HEK293T (cell line): ENCODE measurements at places on chromosomes 4 and X.

DNA sequence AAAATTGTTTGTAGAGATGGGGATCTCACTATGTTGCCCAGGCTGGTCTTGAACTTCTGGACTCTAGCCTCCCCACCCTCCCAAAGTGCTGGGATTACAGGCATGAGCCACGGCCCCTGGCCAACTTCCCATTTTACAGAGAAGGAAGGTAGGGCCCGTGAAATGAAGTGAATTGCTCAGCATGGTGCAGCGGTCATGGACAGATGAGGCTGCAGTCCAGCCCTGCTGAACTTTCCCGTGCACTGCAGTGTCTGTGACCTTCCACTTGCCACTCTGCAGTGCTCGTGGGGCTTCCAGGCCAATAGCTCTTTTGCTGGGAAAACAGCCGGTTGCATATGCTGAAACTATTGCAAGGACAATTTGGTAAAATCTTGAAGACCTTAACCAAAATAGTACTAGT, 454.4 kb upstream of the FAT1 start:
- no peak for DNase-seq

DNA sequence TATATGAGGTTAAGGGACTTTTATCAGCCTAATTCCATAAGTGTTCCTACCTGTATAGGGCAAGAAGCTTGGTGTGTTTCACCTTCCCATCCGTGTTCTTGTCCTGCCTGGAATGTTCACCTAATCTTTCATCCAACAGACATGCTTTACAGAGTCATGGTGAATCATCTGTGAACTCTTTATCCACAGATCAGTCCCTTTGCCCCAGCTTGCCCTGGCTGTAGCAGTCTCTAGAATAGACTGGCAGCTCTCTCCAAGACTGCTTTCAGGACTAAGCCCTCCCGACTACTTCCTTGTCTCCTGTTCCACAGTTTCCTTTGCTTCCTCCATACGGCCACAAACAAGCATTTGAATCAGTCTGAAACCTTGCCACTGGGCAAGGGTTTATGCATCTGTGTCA, 177.9 kb upstream of the IL15 start:
- DNase-seq, result no peak

DNA sequence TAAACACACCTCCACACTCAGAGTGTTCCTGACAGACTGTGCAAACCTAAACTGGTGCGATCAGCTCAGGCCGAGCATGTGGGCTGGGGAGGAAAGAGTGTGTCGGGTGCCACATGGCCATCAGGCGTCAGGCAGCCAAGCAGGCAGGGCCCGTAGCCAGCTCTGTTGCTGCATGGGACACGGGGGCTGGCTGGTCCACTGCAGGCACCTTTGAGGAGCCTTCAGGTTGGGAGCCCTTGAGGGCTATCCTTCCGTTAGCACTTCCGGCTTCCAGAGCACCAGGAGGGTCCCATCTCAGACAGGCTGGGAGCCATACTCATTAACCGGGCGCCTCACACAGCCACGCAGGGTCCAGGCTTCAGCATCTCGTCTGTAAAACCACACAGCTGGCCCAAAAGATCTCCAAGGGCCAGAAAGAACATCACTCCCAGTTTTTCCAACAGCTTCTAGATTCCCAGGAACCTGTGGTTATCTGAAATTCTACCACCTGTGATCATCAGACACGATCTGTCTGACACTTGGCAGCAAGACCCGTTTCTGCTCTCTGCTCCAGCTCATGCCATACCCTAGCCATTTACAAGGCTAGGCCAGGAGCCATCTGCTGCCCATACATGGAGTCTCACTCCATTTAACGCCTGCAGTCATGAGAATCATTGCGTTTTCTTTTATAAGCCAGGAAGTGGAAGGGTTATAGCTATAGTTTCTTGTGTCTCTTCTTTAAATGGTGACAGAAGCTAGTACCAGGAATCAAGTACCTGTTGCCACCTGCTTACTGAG, 87.5 kb downstream of the NSUN7 start:
- DNase-seq, result no peak

DNA sequence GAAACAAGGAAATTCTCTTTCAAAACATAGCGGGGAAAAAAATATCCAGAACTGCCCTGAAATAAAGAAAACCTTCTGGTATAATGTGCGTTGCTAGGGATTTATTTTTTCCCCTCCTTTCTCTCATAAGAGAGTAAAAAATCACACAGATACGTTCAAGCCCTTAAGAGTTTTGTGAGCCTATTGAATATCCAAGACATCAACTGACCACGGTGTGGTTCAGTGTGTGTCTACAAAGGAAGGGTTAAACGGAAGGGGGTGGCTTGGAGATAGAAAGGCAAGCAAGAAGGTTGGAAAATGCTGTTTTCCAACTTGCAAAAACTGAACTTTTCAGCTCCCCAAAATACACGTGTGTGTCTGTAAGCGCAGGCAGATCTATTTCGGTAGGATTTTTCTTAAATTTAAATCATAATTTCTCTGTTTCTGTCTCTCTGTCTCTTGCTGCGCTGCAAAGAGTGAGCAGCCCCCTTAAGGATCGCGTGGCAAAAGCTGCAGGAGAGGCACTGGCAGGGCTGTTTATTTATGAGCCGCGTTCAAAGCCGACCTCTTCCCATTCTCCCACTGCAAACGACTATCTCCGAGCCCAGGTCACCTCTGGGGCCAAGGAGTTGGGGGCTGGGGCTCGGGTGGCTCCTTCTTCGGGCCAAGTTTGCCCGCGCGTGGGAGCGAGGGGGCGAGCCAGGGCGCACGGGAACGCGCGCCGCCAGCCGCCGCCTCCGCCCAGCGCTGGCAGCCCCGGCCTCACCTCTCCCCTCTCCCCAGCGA, 492 bp upstream of the SLIT2 start:
- DNase-seq, result no peak

- DNase-seq, result no peak
Measured at GRCh38 chr4:66062044-66062443, 391.8 kb upstream of the EPHA5 start.

DNA sequence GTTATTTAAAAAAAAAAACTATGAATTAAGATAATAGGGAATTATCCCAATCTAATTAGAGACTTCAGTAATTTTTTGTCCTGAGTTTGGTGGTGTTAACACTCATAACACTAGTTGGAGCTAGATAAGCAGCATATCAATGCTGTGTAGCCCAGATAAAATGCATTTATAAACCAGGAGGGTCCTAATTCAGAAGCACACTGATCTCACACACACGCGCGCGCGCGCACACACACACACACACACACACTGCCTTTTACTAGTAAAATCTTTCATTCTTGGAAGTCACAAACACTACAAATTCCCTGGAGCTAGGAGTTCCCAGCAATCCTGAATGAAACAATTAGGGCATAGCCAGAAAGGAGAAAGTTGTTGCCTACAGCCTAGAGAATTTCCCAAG, 3.2 kb downstream of the UNC5C start:
- DNase-seq, result no peak

GRCh38 chr4:1048773-1049590, 37.6 kb downstream of the FGFRL1 start:
- no peak for DNase-seq

DNA sequence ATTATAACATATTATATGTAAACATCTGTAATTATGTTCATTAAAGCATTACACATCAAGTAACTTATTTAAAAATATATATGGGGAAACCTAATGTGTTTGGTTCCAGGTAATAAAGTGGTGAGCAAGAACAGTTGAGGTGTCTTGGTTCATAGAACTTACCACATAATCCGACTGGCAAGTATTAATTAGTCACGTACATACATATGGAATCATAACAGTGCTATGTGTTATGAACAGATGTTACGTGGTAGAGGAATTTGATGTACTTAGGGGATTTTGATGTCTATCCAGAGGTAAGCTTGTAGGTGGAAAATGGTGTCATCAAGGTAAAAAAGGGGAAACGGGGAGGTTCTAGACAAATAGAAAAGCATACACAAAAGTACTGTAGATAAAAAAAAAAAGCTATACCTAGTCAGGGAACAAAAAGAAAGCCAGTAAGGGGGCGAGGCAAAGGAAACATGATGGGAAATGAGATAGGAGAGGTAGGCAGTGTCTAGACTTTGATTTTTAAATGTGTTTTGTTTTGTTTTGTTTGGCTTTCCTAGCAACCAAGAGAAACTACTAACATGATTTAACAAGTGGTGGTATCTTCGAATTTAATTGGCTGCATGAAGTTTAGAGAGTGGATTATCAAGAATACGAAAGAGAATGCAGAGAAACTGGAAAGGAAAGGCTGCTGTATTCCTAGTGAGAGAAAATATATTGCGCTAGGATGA, 12.6 kb downstream of the DMD start:
- DNase-seq, result no peak
